Activated CD4-positive, alpha-beta T cell treated with anti-CD3 and anti-CD28 coated beads, Interleukin-2, amount 50 U/mL, for 48 hours (primary cell): ENCODE measurements at places on chromosomes 3 and 15.

GRCh38 chr3:55884491-55885285, 397.6 kb upstream of the WNT5A start:
- DNase-seq: no peak

- DNase-seq: no peak
Observed at GRCh38 chr3:71515636-71516365, 67.7 kb downstream of the FOXP1 start.

- no peak for DNase-seq
Observed at GRCh38 chr3:157610876-157611535, 107.8 kb upstream of the VEPH1 start.

DNA sequence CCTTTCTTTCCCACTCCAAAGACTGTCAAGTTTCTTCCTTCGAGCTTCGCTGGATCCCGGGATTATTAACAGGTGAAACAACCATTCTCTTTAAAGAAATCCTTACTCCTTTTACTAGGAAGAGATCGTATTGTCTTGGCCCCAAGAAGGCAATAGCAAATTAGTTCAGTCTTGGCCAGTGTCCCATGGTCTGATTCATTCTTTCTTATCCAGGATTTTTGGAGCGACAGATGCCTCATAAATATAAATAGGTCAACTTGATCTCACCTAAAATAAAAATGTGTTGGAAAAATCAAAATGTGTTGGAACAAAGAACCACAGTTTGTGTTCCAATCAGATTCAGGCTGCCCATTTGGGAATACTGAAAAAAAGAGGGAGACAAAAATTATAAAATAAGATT, 140.1 kb upstream of the TMEM108 start:
- no peak for DNase-seq

- no peak for DNase-seq
Observed at GRCh38 chr3:122640437-122640999, 40.1 kb upstream of the PARP14 start.

GRCh38 chr3:194137008-194137505, 1.1 kb downstream of the HES1 start:
- peak; percentile 26 for DNase-seq

DNA sequence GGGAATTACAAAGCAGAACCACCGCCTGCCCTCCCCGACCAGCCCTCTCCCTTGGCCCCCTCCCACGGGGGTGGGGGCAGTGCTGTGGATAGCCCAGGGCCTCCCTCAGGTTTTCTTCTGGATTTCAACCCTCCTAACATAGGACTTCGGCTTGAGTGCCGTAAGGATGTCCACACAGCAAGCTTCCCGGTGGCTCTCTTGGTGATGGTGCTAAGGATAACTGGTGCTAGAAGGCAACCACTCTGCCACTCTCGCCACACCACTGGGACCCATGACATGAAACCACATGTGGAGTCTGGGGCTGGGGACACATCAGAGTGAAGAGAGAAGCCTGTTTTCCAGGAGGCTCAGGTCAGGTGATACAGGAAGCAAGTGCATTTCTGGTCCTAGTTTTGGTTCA, 35.4 kb downstream of the SCN5A start:
- no peak for DNase-seq
